ENCODE measurements at places on chromosomes 5 and 9.

- DNase-seq = no peak
Measured at GRCh38 chr5:39951070-39951469, 526.3 kb upstream of the DAB2 start.

DNA sequence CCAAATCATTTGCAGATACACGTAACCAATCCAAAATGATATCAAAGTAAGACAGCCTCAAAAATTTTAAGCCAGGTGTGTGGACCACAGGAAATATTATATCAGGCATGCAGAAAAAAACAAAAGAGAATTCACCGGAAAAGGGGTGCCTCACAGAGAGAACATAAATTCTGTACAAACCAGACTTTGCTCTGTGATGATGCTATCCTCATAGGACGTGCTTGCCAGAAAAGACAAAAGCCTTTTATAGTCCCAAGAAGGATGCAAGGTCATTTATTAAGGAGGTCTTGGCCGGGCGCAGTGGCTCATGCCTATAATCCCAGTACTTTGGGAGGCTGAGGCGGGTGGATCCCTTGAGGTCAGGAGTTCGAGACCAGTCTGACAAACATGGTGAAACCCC lies 16.8 kb upstream of the ATP6V1G1 start:
- no peak for DNase-seq

GRCh38 chr9:74963056-74963455 lies 10.3 kb upstream of the C9orf40 start:
- DNase-seq = no peak

DNA sequence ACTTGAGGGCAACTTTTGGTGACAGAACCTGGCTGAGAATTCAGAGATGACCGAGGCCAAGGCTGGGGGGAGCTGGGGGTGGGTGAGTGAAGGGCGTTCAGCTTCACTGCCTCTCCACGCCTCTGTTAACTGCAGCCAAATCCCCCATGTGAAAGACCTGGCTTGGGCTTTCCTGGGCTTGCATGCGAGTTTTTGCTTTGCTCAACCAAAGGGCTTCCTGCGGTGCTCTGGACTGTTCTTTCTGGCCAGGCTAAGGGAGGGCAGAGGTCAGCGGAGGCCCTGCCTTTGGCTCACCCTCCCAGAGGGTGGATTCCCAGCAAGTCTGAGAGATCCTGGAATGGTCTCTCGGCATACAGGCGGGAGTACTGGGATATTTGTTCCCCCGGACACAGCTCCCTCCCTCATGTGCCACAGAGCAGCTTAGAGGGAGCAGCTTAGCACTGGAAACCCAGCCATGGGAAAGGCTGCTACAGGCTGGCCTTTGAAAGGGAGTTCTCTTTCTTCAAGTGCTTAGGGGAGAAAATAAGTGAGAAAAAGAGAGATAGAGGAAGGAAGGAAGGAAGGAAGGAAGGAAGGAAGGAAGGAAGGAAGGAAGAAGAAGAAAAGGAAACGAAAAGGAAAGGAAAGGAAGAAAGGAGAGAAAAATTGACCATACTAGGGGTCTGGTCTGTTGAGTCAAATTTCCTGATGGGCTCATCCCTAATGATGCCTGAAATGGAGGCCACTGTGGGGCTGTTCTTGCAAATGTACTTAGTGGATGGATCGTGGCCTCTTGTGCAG lies 158.8 kb downstream of the FGF18 start:
- no peak for DNase-seq

DNA sequence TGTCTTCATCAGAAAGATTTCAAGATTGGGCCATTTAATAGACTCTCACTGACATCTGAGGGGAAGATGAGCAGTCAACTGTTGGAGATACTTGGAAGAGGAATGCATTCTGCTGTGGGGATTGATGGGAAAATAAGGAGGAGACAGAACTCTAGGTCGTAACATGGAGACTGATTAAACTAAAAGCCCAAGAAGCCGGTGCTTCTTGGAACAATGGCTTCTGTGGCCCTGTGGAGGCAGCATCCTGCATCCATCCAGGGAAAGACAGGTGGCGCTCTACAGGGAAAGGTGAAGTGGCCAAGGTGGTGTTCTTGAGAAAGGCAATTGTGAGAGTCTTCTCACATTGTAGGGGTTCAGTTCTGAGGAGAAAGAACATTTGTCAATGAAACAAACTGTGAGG lies 31.3 kb downstream of the ZFAND5 start:
- DNase-seq = no peak

GRCh38 chr9:92745331-92745730 lies 19.3 kb downstream of the BICD2 start:
- no peak for DNase-seq

DNA sequence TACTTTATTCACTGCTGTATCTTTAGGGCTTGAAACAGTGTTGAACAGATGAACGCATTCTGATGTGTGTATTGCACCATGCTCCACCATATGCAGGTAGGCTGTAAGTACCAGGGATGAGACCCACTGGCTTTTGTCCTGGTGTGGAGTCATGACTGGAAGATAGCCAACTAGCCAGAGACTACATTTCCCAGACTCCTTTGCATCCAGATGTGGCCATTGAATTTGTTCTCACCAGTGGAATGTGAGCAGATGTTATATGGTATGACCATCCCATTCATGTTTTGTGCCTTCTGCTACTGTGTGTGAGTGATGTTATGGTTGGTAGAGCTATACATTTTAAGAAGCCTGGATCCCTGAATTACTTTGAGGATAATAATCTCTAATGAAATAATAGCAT lies 7.4 kb upstream of the FBXL7 start:
- DNase-seq = no peak

GRCh38 chr5:78827725-78828124 lies 157.4 kb downstream of the ARSB start:
- DNase-seq = no peak

DNA sequence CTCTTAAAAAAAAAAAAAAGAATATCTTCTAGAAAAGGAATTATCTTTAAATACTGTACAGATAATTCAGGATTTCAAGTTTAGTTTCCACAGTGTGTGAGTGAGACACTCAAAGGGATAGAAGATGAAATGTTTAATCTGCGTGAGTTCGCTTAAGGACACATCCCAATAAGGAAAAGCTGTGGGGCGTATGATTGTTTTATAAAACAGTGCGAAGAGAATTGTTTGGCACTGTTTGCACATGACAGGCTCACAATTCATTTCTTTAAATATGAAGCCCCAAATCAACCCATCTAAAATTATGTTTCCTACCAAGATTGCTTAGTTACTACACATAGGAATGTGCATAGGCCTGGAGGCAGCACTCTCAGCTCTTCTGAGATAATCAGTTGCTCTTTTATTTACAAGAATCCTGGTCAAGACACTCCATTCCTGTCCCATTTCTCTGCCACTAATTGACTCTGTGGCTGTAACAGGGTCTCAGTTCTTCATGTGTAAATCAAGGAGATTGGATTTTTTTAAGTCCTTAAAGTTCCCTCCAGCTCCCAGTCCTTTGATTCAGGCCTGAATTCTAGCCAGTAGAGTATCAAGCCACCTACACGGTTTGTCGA lies 60.1 kb downstream of the BHMT start:
- no peak for DNase-seq

GRCh38 chr5:14669975-14670374 lies 5.5 kb downstream of the OTULIN start:
- no peak for DNase-seq

DNA sequence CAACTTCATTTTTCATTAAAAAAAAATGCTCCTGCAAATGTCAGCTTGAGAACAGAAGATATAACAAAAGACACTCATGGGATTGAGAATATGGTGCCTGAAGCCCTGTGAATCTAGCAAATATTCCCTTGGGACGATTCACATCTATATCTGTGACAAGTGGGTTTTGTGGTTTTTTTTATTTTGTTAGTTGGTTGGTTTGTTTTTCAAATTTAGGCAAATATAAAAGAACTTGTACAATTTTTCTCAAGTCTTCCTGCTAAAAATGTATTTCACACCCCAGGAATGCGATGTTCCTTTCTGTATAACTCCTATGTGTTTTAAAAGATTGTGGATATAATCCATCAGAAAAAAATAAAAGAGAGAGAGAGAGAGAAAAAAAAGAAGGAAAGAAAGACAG lies 1061.8 kb upstream of the ARRDC3 start:
- no peak for DNase-seq

- no peak for DNase-seq
Measured at GRCh38 chr5:21263361-21263760, 1275.4 kb upstream of the CDH18 start.

All from GOT3 (cell line).